ENCODE measurements at places on chromosomes 6 and 20. TPM values are rescaled to one million over a fixed set of nuclear protein-coding genes. Genes with fewer than 3 reads are reported as not detected.

MOXD1 gene
- not detected for total RNA-seq

LY6G6D gene
- not detected for total RNA-seq

TNFRSF21 gene
- total RNA-seq: 19.8 TPM

PHACTR3 gene
- total RNA-seq: not detected

HELZ2 gene
- 44.7 TPM for total RNA-seq

CLVS2 gene
- under 0.01 TPM for total RNA-seq

BNIP5 gene
- total RNA-seq: not detected

DNAH8 gene
- total RNA-seq: under 0.01 TPM

SLC12A5 gene
- 0.63 TPM for total RNA-seq

CGA gene
- not detected for total RNA-seq

TMEM242 gene
- 5.5 TPM for total RNA-seq

C6orf52 gene
- total RNA-seq: not detected

MACROD2 gene
- total RNA-seq: 1.1 TPM

INSM1 gene
- total RNA-seq: not detected

PERP gene
- 16.5 TPM for total RNA-seq

MYMX gene
- total RNA-seq: not detected

DDX39B gene
- 296 TPM for total RNA-seq

OR2H2 gene
- not detected for total RNA-seq

BPI gene
- not detected for total RNA-seq

FERMT1 gene
- total RNA-seq: 3.0 TPM

WFDC13 gene
- not detected for total RNA-seq

SYCP2 gene
- 0.19 TPM for total RNA-seq

PSORS1C1 gene
- total RNA-seq: 11.9 TPM

DZANK1 gene
- 0.94 TPM for total RNA-seq

PSMG4 gene
- 63.9 TPM for total RNA-seq

CST7 gene
- total RNA-seq: not detected

ATP9A gene
- total RNA-seq: 21.2 TPM

SLC35D3 gene
- total RNA-seq: not detected

CST5 gene
- not detected for total RNA-seq

DEF6 gene
- 0.36 TPM for total RNA-seq

ADGRG6 gene
- 5.3 TPM for total RNA-seq

ADGRF1 gene
- not detected for total RNA-seq

PAQR8 gene
- 5.8 TPM for total RNA-seq

PTPRK gene
- total RNA-seq: 45.1 TPM

ANGPT4 gene
- not detected for total RNA-seq

HEY2 gene
- total RNA-seq: 1.1 TPM

HLA-DOB gene
- total RNA-seq: not detected

STX11 gene
- 5.7 TPM for total RNA-seq

RBM24 gene
- 3.3 TPM for total RNA-seq

All from endothelial cell of coronary artery (primary cell).